ENCODE measurements at places on chromosomes 7 and 10.

GRCh38 chr7:128419257-128419656 lies 9.5 kb upstream of the IMPDH1 start:
- no peak for DNase-seq

- no peak for DNase-seq
These were observed 29.7 kb upstream of the TLX1 start for GRCh38 chr10:101101372-101101881.

- DNase-seq = no peak
These were observed 50.0 kb upstream of the KCNMA1 start for GRCh38 chr10:77687621-77688020.

DNA sequence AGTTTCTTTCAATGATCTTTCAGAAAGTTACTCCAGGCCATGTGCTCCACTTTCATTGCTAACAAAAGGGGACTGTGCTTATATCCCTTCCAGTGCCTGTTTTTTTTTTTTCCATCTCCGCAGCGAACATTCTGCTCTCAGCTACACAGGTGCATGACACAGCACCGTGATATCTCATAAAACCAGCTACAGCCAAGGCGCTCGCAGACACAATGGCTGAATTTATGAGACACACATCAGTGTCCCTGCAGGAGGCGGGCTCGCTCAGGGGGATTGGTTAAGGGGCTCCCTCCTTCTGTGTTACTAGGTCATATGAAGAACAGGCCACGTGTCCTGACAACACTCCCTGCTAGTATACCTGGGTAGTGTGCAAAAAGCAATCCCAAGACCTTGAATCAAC lies 245.5 kb downstream of the SKAP2 start:
- DNase-seq = no peak

- no peak for DNase-seq
These were observed 9.6 kb downstream of the INPP5F start for GRCh38 chr10:119735451-119735850.

- no peak for DNase-seq
These were observed 179.4 kb downstream of the SEMA3E start for GRCh38 chr7:83469491-83469890.

Measured in thymus (tissue), 14 donors.